ENCODE measurements at places on chromosomes 4 and X.

GRCh38 chrX:77118686-77119085, 328.5 kb upstream of the FGF16 start:
- no peak for DNase-seq

DNA sequence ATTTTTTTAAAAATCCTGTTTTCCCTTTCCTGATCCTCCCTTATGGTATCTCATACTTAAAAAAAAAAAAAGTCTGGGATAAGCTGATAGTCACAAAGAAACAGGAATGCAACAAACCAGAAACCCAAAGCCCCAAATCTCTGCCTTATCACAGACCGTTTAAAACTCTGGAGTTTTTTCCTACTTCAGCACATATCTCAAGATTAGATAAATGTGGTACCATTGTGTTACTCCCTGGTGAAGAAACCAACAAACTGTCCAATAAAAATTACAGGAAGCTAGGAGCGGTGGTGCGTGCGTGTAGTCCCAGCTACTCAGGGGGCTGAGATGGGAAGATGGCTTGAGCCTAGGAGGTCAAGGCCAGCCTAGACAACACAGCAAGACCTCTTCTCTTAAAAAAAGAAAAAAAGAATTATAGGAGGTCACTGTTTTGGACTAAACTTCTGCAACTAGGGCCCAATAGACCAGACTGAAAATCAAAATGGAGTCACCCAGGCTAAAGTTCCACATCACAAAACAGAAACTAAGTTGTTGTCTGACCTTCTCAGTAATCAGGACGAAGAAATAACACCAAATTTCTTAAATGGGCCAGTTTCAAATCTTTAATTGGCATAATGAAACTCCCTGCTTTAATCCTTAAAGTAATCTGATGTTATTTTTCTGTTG, 51.9 kb downstream of the RBM47 start:
- no peak for DNase-seq

DNA sequence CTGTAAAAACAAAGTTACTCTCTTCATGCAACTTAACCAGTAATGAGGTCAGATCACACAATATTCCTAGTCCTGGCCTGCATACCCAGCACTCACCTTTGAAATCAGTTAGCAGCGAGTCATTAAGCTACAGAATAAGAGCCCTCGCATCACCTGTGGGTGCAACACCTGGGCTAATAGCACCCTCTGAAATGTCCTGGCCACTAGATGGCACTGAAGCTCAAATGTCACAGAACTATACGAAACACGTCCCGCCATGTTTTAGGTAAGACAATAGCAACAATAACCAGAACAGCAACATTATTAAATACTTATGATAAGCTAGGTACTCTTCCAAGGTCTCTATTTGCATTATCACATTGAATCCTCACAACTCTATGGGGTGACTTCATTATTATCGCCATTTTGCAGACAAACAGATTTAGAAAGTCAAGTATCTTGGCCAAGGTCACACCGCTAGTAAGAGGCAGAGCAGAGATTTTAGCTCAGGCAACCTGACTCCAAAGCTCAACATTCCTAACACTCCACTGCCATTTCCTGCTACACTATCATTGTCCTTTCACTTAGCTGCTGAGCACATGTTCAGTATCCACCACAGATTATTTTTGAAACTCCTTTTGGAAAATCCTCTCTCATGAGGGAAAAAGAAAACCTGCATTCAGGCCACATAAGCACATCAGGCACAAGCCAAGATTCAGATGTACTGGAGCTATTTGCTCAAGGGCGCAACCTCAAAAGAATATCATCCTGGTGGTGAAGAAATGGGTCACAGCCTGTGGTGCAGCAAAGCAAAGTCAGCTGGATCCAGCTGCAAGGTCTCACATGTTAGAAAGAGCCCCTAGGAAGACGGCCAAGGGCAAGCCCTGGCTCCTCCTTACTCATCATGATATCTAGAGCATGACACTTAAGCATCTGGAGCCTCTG, 59.5 kb upstream of the KDR start:
- peak; percentile 4 for DNase-seq

DNA sequence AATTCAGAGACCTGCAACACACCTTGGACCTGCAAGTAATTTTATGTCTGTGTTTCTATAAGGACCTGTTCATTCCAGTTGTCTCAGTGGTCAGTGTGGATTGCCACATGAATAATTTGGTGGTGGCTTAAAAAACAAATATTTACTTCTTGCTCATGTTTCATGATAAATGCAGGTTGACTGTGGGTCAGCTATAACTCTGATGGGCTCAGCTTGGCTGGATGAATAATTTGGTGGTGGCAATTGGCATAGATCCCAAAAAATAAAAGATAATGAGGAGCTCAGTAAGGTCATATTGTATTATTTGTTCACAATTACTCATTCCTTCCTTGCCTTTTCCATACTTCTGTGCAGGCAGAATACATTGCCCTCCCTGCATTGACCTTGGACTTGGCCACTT, 18.9 kb upstream of the SCRG1 start:
- no peak for DNase-seq

DNA sequence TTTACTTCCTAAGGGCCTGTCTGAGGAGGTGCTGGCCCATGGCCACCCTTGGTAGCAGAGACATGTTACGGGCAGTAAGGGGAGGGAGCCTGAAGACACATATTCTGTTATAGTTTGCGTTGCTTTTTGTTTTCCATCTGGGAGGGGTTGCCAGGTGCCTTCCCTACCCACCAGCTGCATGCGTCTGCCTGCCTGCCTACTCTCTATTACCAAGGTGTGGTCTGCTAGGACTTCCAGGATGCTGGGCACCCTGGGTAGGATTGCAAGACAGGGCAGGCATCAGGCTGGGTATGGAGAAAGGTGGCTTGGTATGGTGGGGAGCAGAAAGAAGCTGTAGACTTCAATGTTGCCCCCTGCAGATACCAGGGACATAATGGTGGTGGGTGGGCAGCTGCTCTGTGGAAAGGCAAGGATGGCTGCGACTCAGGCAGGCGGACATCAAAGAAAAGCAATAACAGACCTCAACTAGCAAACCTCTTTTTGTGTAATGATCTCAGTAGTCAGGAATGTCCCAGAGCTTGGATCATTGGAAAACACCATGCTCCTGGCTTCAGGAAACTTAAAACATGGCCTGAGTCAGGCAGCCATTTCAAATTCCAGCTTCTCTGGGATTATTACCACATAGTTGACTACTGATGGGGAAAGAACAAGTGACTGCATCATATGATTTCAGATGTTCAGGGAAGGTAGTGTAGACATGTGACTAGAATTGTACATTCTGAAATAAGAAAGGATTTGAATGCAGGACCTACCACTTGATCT, 67.8 kb downstream of the HOPX start:
- DNase-seq: no peak

Data from naive thymus-derived CD4-positive, alpha-beta T cell (primary cell).